ENCODE measurements at places on chromosomes 16 and 17.

DNA sequence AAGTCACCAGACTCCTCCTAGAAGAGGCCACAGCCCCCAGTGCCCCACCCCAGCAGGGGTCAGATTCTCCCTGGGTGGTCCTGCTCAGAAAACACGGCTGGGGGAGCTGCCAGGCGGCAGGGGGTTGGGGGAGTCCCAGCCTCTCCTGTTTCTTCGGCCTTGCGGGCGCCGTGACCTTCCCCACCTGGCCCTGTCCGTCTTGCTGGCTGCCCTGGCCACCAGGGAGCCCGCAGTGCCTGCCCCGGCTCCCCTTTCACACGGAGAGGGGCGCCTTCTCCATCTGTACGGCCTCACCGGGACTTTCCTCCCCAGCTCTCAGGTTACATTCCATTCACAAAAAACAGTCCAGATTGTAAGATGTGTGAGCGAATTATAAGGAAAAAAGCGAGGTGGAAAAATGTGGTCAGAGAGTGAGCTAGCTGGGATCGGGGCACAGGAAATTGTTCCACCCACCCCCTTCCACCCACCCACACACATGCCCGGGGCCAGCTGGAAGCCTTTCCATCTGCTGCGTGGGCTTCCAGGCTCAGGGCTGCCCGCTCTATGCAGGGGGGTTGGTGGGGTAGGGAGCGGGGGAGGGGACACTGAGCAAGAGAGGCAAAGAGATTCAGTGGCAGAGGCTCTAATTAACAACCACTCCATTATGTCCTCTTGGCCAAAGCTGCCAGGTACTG lies 14.6 kb upstream of the CIBAR2 start:
- peak; percentile 94 for DNase-seq

- DNase-seq: peak; percentile 60
Observed at GRCh38 chr17:57092171-57092570, 7.1 kb downstream of the AKAP1 start.

- DNase-seq: no peak
Observed at GRCh38 chr16:47016700-47017133, 43.2 kb upstream of the DNAJA2 start.

DNA sequence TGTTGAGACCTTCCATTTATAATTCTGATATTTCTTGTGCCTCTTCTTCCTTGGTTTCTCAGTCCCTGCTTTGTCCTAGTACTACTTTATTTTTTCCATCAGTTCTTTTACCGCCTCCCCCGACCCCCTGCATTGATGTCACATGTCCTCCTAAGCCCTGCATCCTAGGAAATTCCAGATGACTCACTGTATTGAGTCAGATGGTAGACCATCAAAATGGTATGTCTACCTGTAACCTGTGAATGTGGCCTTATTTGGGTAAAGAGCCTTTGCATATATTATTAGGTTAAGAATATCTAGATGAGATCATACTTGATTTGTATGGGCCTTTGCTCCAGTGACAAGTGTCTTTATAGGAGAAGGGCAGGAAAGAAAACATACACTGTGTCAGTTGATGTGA lies 515.3 kb upstream of the CA10 start:
- no peak for DNase-seq

DNA sequence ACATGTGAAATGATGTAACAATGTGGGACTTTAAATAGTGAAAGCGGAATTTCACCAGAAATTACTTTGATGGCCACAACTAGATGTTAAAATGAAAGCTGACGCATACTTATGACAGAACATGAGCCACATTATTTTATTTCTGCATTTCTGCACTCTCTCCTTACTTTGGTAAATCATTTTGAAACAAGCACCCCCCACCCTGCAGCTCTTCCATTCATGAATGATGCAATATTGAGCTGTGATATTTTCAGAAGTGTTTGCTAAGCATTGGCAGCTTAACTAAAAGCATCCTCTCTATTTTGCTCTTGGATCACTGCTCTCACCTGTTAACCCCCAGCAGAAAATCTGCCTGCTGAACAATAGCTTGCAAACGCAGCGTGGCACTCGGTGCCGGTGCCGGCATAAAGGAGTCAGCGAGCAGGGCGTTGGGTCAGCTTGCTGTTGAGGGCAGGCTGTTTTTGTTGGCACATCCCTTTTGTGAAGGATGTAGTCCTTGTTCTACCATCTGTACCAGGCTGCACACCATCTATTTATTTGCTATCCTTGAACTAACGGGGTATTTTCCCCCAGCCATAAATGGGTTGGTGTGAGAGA lies 30.8 kb upstream of the CBLN1 start:
- no peak for DNase-seq

DNA sequence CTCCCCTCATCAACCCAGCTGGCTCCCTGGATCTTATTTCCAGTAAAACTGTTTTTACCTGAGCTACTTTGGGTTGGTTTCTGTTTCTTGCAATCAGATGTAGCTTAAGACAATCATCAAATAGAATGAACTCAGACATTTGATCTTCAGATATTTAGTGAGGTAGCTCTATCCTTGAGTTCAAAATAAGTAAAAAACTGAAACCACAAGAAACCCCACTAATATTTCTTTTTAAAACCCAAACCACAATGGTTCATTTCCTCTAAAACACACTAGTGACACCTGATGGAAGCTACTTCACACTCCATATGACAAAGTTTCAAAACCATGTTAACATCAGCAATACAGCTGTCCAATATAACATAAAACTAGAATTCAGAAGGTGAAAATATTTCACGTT lies 37.8 kb downstream of the CACNG1 start:
- no peak for DNase-seq

DNA sequence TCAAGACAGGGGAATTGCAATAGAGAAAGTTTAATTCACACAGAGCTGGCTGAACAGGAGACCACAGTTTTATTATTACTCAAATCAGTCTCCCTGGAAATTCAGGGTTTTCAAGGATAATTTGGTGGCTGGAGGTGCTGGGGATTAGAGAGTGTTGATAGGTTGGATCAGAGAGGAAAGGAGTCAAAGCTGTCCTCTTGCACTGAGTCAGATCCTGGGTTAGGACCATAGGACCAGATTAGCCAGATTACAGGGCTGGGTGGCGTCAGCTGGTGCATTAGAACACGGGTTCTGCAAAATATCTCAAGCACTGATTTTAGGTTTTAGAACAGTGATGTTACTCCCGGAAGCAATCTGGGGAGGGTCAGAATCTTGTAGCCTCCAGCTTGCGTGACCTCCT lies 1.8 kb upstream of the NSMCE1 start:
- DNase-seq: no peak

DNA sequence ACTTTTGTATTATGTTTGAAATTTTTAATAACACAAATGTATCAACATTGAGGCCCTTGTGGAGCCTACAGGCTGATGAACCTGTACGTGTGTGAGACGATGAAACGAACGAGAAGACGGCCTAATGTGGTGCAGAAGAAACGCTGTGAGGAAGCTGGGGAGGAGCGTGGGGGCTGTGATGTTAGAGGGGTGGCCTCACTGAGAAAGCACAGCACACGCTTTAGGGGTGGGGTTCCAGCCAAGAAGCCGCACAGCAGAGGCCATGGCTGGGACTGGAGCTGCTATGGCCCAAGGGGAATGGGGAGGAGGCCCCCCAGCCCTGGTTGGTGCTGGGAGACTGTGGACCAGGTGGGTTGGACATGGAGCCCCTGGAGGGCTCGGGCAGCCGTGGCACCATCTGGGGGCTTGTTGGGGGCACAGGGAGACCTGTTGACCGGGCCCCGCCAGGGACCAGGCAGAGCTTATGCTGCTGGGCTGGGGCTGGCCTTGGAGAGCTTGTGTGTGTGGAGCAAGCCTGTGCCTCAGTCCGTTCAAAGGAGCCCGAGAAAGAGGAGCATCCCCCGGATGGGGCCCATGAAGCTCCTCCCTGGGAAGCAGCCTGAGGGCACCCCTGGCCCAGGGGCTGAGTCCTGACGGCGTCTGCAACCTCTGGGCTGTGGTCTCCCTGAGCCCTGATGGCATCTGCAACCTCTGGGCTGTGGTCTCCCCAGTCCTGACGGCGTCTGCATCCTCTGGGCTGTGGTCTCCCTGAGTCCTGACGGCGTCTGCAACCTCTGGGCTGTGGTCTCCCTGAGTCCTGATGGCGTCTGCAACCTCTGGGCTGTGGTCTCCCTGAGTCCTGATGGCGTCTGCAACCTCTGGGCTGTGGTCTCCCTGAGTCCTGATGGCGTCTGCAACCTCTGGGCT lies 44.7 kb downstream of the METRNL start:
- no peak for DNase-seq

GRCh38 chr16:85101956-85102630 lies 10.2 kb downstream of the CIBAR2 start:
- DNase-seq: peak; percentile 53

DNA sequence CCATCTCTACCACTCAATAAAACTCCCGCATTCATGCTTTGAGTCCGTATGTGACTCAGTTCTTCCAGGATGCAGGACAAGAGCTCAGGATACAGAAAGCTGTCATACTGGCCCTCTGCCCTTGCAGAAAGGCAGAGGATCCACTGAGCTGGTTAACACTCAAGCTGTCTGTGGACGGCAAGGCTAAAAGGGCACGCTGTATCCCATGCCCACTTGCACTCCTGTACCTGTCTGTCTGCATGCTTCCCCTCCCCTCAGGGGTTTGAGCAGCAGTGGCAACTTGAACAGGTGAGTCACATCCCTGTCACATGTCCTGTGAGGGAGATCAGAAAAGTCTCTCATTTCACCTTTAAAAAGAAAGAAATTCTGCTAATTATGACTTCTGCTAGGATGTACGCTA lies 293.8 kb downstream of the HS3ST3B1 start:
- no peak for DNase-seq

DNA sequence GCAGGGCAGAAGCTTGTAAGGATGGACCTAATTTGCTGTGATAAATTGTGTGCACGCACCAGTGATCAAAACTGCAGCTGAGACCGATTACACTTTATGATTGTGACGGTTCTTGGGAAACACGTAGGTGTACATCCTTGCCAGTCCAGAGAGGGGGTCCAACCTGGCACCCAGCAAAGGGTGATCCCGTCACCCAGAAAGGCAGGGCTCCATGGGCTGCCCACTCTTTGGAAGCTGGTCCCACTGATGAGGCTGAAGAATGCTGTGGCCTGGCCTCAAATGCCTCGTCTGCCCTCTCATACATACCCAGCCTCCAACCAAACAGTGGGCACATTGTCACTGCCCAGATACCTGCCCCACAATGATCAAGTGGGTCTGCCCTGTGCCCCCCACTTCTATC lies 132.0 kb downstream of the C16orf78 start:
- no peak for DNase-seq

GRCh38 chr17:57601143-57601735 lies 143.9 kb downstream of the CCDC182 start:
- DNase-seq: peak; percentile 13

- peak; percentile 95 for DNase-seq
Observed at GRCh38 chr16:17273142-17273561, 197.6 kb downstream of the XYLT1 start.

- peak; percentile 29 for DNase-seq
Observed at GRCh38 chr17:71846561-71847110, 274.2 kb upstream of the SOX9 start.

DNA sequence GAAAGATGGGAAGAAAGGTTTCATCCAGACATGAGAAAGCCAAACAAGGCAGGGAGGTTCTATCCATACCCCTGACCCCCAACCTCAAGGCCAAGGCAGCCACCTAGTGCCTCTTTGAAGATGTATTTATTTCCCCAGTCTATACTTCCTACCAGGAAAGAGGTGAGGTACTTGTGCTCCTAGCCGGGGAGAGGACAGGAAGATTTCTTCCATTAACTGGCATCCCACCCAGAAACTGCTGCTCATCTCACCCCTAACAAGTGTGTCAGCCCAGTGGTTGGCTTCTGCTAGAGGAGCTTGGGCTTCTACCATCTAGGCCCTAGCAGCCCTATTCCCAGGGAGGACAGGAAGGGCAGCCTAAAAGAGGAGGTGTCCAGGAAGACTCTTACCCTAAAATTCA lies 8.9 kb downstream of the COPZ2 start:
- DNase-seq: no peak

- no peak for DNase-seq
Observed at GRCh38 chr16:20940871-20941635, 40.5 kb downstream of the LYRM1 start.

GRCh38 chr16:68529931-68530701 lies 9.0 kb upstream of the ZFP90 start:
- peak; percentile 68 for DNase-seq

- no peak for DNase-seq
Observed at GRCh38 chr16:56894331-56894917, 29.4 kb downstream of the SLC12A3 start.

DNA sequence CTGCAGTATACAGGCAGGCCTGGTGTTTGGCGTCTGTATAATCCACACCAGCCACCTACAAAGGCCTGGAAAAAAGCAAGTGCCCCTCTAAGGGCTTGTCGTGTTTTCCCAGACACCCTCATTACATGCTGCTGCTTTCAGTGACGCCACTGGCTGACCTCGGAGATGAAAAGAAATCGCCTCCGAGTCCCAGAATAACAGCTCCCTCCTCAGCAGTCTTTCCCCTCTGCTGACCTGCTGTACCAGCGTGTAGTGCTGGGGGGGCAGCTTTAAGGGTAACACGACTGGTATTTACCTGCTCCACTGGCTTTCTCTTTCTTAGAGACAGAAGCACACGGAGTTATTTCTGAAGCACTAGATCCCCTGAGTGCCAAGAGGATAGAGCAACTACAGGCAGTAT lies 296.8 kb downstream of the GRIN2A start:
- no peak for DNase-seq

- DNase-seq: no peak
Observed at GRCh38 chr16:87484487-87485331, 8.1 kb downstream of the ZCCHC14 start.

DNA sequence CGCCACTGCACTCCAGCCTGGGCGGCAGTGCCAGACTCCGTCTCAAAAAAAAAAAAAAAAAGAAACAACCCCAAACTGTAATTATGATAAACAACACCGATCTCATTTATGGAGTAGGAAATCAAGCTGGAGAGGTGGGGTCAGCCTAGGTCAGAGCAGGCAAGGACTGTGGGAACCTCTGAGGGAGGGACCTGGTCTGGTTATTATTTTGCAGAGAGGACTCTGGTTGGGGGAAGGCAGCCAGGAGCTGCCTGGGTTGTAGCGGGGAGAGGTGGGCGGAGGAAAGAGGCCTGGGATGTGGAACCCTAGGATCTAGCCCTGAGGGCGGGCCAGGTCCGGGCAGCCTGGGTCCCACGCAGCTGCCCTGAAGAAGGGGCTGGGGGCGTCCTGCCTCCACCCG lies 10.9 kb upstream of the HS3ST6 start:
- no peak for DNase-seq

DNA sequence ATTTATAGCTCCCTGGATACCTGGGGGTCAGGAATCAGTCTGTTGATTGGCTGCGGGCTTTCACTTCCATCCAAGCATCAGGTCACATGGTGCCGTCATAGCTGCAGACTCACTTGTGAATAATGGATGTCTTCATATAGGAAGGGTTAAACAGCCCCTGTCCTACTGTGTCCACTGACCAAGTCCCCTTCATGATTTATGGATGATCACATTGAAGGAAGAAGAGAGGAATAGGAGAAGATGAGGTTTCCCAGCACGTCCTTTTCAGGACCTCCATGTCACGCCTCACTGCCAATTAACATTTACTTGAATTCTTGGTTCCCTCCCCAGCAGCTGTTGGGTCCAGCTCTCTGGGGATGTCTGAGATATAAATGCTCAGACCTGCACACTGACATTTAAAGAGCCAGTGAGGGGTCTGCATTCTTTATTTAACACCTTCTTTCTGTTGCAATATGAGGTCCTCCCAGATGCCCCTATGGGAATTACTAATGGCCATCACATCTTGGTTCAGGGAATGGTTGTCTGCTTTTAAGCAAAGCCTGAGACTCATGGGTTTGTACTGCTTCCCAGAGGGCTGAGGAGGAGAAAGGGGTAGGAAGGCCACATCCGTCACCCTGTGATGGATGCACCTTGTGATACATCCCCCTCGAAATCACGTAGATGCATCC lies 230.6 kb upstream of the HSBP1 start:
- DNase-seq: no peak

- DNase-seq: no peak
Observed at GRCh38 chr17:32516450-32516849, 29.7 kb downstream of the CDK5R1 start.

All from astrocyte (in vitro differentiated cells and primary cell).